ENCODE measurements at places on chromosomes 6 and 20.

DNA sequence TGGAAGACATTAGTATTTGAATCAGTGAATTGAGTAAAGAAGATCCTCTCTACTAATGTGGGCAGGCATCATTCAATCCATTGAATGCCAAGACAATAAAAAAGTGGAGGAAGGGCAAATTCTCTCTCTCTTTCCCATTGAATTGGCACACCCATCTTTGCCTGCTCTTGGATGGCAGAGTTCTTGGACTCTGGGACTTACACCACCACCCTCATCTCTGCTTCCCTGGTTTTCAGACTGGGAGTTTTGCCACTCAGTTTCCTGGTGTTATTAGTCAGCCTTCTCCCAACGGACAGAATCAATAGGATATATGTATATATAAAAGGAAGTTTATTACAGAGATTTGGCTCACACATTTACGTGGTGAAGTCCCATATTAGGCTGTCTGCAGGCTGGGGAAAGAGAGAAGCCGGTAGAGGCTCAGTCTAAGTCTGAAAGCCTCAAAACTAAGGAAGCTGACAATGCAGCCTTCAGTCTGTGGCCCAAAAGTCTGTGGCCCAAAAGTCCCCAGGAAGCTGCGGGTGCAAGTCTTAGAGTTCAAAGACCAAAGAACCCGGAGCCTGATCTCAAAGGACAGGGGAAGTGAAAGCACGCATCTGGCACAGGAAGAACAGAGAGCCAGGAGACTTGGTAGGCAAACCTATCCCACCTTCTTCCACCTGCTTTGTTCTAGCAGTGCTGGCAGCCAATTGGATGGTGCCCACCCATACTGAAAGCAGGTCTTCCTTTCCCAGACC lies 64.4 kb downstream of the SMPDL3A start:
- DNase-seq = no peak

- DNase-seq = peak; percentile 48
Measured at GRCh38 chr20:47137231-47137870, 219.1 kb downstream of the ZMYND8 start.

GRCh38 chr20:35788796-35789195 lies 17.0 kb downstream of the PHF20 start:
- DNase-seq = no peak

DNA sequence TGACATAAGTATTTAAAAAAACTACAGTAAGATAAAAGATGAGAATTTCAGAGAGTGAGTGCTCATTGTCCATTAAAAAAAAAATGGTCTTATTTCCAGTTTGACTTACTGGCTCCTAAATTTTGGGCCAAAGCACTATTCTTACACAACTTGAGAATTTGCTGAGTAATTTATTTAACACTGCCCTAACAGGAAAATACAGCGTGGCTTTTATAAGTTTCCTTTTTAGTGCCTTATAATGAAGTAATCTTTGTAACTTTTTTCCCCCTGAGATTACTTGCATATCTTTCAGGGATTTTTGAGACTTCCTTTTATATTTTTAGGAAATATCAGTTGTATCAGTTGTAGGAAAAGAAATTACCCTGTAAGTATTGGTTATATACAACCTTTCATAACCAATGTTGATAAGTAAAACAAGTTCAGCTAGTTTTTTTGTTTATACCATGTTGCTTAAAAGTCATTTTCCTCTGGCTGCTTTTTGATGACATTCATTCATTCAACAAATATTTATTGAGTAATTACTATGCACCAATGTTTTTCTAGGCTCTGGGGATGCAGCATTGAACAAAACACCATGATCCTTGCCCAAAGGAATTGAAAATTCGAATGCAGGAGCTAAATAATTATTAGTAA lies 106.4 kb upstream of the SGK1 start:
- no peak for DNase-seq

DNA sequence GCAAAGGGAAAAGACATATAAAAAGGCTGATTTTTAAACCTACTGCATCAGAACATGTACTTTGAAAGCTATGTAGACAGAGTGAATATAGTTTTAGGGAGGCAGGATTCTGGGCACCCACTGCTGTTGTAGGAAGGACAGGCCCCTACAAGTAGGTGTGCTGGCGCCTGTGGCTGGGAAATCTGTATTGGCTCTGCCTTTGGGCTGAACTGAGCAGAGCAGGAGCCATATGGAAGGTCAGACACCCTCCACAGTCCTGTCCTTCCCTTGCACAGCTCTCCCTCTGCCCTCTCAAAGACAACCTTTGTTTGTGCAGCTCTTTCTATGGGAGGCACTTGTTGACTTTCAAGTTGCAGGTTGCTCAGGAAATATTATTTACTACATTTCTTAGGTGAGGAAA lies 18.4 kb upstream of the ULBP3 start:
- no peak for DNase-seq

DNA sequence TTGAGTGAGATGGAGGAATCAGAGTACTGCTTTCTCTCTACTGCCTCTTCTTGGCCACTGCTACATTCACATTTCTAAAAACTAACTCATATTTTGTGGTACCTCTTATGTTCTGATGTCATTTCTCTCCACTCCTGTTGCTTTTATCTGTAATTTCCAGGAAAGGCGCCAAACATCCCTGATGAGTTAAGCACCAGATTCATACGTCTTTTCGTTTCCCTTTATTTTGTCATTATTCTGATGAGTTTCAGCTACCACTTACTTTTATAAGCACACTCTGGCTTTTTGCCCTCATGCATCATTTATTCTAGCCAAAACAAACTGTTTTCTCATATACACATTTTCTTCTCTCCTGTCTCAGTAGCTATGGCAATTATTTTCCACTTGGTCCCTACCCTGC lies 680.0 kb downstream of the RNF144B start:
- DNase-seq = no peak

Data from NCI-H82 (cell line).